ENCODE measurements at places on chromosomes 12 and 14.

- no peak for DNase-seq
These were observed 135.0 kb upstream of the AMIGO2 start for GRCh38 chr12:47214771-47215170.

- no peak for DNase-seq
These were observed 3.7 kb downstream of the NFKBIA start for GRCh38 chr14:35400648-35401421.

DNA sequence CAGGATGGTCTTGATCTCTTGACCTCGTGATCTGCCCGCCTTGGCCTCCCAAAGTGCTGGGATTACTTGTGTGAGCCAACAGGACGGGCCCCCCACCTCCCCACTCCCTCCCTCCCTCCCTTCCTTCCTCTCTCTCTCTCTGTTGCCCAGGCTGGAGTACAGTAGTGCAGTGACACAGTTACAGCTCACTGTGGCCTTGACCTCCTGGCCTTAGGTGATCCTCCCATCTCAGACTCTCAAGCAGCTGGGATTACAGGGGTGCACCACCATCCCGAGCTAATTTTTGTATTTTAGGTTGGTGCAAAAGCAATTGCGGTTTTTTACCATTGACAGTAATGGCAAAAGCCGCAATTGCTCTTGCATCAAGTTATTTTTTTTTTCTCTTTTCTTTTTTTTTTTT lies 19.2 kb upstream of the ANAPC5 start:
- no peak for DNase-seq

DNA sequence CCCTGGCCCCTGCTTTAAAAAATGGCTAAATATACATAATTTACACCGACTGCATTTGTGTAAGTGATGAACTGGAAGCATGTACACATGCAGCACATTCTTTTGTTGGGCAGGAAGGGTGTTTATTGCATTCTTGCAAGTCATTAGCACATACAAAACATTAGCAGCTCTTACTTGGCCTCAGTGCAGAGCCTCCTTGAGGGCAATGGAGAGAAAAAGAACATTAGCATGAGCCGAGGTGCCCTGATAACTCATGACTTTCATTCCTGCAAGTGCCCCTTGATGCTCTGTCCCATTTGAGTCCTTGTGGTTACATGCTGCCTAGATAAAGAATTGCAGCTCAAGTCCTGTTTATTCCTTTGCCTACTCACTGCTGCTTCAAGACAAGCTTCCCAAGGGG lies 61.9 kb downstream of the PAX9 start:
- DNase-seq = no peak

DNA sequence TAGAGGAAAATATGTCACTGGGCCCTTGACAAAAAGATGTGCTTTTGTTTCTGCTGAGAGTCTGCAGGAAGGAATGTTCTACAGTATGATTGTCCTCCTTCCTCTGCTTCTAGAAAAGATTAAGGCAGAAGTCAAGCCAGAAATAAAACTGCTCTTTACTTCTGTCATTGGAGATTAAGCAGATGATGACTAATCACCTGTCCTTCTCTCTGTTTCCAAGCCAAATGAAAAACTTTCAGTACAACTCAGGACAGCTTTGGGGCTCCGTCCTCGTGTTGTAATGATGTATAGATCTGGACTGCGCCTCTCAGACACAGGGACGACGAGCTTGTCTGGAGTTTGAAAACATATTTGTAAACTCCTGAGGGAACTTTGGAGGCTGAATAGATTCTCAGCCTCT lies 159.3 kb downstream of the DYRK2 start:
- DNase-seq = no peak

GRCh38 chr14:83171761-83172160 lies 1638.1 kb upstream of the SEL1L start:
- DNase-seq = no peak

DNA sequence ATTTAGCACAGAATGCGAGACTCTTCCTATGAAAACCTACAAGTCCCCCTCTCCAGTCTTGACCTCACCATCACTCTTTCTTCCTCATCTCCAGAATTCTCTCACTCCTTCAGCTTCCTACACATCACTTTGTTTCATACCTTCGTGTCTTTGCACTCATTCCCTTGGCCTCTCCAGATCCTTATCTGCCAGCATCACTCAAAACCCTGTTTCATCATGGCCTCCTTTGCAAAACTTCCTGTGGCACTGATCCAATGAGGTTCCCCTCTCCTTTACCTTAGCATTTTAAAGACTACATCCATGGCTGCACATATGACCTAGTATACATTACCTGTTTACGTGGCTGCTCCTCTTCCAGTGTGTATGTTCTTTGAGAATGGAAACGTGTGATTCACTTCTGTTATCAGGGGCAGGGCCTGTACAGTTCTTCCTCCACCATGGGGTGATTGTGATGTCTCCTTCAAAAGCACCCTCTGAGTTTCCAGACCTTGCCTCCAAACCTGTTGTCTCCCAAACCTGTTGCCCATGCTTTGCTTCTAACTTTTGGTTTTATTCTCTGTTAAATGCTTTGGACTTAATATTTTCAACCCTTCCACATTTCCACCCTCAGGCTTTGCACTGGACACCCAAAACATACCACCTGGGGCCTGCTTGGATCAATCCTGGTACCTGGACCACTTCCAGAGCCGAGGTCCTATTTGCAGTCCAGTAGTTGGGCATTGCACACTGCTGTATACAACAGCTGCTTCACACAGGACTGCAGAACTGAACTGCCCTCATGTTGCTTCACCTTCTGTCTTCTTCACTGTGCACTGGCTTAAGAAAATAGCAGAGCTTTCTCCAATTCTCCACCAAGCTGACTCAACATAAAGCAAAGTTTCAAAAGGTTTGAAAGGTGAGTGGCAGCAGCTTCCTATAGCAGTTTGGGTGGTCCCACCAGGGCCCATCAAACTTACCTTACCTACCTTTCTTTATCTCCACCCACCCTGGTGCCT lies 131.7 kb downstream of the LLPH start:
- no peak for DNase-seq
